ENCODE measurements at places on chromosomes 12 and 14.

GRCh38 chr14:23562822-23563472 lies 4.6 kb downstream of the AP1G2 start:
- no peak for ATAC-seq

DNA sequence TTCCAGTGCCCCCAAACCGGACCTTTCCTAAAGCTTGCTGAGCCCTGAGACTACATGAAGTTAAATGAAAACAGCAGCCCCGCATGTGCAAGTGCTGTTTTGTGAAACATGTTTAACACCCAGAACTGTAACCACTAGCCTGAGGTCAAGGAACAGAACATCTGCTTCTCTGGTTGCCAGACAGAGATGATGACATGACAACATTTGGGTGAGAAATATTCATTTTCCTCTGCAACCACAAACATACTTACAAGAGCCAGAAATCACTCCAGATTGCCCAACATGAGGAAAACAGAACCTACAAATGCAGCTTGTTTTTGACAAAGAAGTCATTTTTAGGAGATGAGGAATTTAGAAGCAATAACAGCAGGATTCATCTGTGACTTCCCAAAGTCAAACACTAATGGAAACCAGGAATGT lies 110.4 kb downstream of the BCAT1 start:
- ATAC-seq = no peak

DNA sequence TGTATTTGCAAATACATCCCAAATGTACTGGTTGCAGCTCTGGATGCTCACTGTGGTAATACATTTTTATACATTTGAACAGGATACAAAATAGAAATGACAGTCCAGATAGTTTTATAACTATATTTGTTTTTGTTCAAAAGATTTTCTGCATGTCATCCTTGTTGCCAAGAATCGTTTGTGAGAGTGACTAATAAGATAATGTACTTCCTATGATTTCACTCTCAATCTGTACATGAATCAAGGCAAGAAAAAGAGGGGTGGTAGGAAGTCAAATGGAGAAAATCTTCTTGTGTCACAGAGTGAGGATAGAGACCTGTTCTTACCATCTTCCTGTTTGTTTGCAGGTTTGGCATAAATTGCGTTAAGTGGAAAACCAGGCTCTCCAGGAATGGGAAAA lies 13.9 kb downstream of the ARPC3 start:
- ATAC-seq = no peak

DNA sequence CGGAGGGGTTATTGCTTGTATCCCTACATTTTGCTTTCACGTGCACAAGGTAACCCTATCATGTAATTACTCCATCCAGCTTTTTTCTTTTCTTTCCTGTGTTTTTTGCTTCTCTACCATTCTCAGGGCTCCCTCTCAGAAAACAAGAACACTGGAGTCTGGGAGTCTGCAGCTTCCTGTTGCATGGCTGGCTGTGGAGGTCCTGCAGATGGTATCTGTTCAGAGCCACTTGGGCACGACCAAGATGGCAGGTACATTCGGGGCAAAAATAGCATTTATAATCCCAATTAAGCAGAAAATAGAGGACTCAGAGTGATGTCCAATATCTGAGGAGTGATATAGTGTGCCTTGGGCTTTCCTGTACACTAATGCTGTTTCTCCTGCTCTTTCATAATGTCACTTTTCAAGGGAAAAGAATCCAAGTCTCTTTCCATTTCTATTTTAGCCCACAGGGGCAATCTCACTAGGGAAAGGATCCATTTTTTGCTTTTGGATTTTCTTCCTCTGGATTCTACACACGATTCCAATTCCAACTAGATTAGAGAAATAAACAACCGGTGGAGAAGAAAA lies 3.2 kb upstream of the NUMB start:
- no peak for ATAC-seq

- no peak for ATAC-seq
Observed at GRCh38 chr12:59734371-59734770, 138.5 kb downstream of the SLC16A7 start.

DNA sequence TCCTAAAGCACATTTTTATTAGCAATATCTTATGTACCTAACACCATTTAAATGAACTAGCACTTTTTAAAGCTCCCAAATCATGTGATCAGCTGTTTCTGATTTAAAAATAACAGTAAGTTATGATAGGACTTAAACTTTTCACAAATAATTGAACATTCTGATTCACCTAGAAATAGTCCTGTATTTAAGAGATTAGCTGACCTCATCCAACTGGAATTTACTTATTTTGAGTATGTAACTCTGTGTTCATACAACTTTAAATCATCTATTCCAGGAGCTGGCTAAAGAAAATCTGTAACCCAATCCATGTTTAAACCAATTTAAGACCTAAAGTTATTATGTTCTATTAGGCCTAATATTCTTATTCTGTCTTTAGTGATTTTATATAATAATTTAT lies 184.3 kb downstream of the CCDC91 start:
- ATAC-seq = no peak

DNA sequence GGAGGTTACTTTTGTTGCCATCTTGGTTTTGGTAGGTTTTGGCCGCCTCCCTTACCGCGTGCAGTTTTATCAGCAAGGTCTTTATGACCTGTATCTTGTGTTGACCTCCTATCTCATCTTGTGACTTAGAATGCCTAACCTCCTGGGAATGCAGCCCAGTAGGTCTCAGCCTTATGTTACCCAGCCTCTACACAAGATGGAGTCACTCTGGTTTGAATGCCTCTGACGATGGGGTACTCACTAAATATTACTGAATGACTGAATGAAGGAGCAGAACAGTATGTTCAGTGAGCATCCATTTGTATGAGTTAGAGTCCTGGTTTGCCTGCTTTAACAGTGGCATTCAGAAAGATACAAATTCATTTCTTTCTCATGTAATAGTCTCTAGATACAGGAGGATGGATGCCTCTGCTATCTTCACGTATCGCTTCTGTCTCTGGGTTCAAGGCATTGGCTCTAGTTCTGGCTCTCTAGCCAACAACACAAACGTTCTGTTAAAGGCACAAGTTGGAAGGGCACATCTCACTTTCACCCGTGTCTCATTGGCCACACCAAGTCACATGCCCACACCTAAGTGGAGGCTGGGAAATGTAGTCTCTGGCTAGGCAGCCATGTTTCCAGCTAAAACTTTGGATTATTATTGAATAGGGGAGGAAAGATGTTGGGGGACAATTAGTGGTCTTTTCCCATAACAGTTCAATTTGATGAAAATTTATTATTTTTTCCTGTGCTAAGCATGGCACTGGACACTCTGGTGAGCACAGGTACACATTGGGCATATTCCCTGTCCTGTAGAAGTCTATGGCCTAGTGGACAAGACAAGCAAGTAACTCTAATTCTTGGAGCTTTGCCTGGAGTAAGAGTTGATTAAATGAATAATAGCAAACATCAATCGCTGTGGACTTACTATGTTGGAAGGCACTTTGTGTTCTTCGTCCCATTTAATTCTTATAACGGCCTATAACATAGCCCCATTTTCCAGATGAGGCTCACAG lies 75.2 kb upstream of the RPH3A start:
- no peak for ATAC-seq

DNA sequence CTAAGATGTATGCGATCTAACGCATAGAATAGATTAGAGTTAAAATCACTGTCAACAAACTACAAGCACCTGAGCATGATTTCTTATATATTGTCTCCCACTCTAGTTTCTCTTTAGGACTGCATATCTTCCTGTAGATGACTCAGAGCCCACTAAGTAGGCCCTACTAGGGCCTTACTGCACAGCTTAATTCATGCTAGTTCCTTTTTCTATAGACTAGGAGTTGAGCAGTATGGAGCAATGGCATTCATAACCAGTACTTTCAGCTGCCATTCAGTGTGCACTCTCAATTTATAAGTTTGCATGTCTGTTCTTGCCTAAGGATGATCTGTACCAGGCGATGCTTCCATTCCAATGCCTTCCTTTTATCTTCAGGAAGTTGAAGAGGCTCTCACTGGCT lies 103.5 kb downstream of the METTL25 start:
- ATAC-seq = no peak
